ENCODE measurements at places on chromosomes 2 and 18.

DNA sequence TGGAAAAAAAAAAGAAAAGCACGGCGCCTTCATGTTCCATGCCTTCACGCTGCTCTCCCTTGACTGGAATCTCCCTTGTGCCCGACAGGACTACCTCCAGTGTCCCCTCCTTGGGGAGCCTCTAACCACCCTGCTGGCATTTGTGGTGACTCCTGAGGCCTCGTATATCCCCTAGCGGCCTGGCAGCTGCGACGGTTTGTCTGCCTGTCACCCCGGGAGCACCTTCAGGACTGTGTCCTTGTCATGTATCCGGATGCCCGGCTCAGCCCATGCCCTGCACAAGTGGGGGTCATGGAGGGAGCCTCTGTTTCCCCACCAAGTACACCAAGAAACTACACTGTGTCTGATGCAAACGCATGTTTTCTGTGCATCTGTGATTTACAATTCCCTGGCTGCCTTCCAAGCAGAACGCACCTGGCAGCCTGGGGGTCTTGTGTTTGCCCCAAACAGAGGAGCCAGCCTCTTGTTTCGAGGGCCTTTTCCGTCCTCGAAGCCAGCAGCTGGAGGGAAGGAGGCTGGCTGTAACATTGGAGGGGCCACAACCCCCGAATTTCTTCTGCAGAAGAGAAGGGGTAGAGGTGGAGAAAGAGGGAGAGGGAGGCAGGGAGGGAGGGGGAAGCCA, 18.9 kb downstream of the TWIST2 start:
- no peak for DNase-seq

DNA sequence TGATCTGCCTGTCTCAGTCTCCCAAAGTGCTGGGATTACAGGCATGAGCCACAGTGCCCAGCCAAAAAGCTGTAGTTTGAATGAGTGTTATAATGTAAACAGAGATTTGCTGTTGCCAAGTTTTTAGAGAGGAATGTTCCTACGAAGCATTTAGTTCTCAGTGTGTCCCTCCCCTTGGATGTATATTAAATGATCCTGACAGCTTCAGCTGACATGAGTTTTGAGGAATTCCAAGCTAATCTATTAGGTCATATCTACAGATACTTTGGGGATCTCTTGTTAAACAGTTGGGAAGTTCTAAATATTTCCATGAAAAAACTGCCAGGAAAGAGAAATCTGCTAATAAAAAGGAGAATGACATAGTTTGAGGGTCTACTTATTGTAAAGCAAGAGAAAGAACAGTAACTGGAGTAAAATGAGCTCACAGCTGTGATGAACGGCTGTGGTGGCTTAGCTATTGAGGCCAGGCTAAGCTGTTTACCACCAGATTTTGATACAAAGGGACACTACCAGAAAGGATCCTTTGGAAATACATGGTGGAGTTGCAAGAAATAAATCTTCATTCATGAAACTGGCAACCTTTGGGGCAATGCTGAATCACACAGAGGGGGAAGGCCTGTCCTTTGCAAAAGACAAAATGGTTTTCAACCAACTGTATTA, 2.6 kb upstream of the STON1 start:
- DNase-seq: no peak

DNA sequence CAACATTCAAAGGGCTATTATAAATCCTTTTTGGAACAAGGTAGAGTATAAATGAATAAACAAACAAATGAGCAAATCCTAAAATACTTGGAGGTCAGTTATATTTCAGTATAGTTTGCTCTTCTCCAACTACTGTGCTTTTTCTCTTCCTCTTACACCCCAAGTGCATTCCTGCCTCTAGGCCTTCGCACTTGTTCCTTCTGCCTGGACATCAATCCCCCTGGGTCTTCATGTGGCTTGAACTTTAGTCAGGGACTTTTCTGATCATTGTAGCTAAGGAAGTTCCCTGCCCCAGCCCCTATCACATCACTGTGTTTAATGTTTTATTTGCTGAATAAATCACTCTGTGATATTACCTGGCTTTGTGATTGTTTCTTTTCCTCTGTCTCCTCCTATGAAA, 418.2 kb upstream of the HNRNPA3 start:
- DNase-seq: no peak

GRCh38 chr18:51988277-51988676, 351.7 kb upstream of the DCC start:
- DNase-seq: no peak

GRCh38 chr2:227450311-227450841, 21.6 kb upstream of the AGFG1 start:
- DNase-seq: no peak

DNA sequence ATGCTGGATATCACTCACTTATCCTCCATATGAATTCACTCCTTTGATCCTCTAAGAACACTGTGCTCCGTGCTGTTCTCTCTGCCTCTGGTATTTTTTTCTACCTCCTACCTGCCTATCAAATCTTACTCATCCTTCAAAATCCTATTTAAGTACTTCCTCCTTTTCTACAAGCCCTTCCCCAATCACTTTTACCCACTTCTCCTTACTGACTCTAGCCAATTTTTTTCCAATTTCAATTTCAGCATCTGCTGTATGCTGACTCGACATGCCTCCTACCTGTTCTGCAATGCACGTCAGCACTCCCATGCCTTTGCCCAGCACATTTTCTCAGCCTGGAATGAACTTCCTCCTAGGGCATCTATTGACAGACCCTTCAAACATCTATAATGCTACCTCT, 37.3 kb upstream of the LNPK start:
- DNase-seq: no peak

- no peak for DNase-seq
Measured at GRCh38 chr2:11160731-11161455, 5.6 kb downstream of the SLC66A3 start.

GRCh38 chr18:44838971-44839666, 158.4 kb downstream of the SETBP1 start:
- DNase-seq: peak; percentile 62

- no peak for DNase-seq
Measured at GRCh38 chr18:62788876-62789275, 73.5 kb downstream of the PHLPP1 start.

DNA sequence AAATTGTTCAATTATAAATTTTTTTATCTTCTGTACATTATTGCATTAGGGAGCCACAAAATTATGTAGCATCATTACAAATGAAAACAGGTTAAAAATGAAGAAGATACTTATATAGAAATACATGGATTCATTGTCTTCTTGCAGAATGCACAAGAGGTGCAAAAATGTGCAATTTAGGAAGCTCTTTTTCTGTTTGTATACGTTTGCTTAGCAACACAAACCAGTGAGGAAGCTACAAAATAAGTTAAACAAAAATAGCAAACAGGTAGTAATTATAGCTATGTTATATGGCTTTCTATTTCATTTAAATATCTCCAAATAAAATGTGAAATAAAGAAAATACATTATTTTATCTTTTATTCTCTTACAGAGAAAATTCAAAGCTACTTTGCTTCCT, 177.6 kb upstream of the SESTD1 start:
- no peak for DNase-seq

GRCh38 chr2:168729455-168729854, 73.0 kb upstream of the NOSTRIN start:
- no peak for DNase-seq

DNA sequence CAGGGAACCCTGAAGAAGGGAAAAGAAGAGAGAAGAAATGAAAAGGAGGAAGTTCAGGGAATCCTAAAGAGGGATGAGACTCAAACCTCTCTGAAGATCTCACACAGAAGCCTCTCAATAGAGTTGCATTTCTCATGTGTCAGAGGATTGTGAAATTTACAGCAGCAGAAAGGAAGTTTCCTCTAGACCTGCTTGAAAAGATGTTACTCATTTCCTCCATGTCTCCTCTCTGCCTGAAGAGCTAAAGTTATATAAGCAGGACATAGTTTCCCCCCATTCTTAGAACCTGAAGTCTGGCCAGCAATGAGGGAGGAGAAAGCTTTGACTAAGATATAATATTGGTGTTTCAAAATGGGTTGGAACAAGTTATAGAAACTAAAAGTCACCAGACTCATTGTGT, 1155.6 kb downstream of the LRP1B start:
- no peak for DNase-seq

DNA sequence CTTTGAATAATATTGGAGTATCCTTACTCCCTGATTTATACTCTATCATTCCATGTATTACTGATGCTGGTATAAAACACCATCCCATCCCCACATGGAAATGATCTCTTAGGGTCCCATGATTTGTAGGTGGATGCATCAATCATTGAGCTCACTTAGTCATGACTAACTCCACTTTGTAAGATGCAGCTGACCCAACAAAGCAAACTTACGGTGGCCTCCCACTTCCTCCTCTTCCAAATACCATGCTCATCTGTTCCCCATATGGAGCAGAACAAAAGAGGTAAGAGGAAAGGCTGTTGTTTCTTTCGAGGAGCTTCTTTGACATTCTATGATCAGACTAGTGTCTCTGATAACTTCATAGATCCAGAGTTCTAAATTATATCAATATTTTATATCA, 640.2 kb upstream of the SLC39A10 start:
- DNase-seq: no peak

GRCh38 chr18:59555995-59556659, 141.1 kb downstream of the CCBE1 start:
- DNase-seq: no peak

GRCh38 chr2:207265869-207266268, 100.1 kb upstream of the KLF7 start:
- no peak for DNase-seq

DNA sequence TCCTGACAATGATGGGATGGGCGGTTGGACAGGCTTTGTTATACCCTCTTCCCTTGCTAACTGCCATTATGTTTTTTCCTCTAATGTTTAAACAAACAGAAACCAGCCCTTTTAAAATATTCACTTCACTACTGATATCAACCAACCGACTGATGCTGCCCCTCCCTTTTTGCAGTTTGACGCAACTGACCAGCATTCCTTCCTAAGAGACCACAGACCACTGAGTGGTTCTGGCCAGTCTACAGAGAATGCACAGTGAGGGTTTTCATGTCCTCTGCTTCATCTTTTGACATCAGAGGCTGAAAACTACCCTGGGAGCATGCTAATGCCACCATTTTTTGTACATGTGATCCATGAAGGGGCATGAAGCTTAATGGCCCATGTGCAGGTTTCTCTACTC, 85.3 kb downstream of the CYP26B1 start:
- no peak for DNase-seq

- DNase-seq: no peak
Measured at GRCh38 chr2:222169346-222169745, 129.5 kb downstream of the PAX3 start.

DNA sequence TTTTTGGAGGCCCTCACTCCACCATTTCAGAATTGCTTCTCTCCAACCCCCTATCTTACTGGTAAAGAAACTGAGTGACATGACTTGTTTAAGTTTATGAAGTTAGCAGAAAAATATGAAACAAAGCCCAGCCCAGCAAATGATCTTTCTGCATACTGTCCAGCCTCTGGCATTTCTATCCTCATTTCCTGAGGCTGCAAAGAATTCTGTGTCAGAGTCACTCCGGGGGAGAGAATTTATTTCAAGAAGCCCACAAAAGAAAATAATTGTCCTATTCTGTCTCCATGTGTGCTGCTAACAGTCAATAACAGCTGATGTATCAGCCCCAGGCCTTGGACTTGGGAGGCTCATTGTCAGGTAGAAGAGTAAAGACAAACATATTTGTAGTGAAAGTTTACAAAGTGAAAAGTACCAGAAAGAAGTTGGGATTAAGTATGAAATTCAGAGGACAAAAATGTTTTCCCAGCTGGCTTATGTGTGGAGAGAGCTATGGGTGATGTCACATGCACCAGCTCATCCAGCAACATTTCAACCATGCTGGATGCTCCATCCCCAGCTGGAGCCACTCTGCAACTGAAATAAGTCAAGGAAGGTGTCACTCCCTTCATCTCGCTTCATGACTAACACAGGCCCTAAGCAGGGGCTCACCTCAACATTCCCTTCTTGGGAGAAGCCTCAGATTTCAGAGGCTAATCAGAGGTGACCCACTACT, 42.3 kb downstream of the TRABD2A start:
- no peak for DNase-seq

GRCh38 chr2:96531872-96532505, 4.6 kb upstream of the ARID5A start:
- peak; percentile 88 for DNase-seq

DNA sequence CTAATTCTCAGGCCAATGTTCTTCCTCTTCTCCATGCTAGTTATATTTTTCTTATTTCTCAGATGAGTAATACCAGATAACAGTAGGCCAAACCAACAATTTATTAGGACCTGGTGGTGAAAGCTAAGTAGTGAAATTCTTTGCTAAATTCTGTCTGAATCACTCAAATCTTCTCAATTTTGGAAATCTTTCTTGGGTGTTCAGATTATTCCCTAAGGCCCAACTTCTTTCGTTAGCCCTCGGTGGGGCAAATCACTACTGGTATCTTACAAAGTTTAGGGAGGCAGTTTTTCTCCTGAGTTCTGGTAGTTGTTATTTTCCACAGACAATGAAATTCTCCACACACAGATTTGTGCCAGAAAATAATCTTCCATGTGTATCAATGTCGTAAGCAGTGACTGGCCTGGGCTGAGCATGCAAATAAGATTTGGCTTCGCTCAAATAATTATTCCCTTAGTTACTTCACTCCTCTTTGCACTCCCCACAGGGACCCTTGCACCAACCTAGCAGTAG, 443.5 kb upstream of the SLC14A2 start:
- DNase-seq: no peak

DNA sequence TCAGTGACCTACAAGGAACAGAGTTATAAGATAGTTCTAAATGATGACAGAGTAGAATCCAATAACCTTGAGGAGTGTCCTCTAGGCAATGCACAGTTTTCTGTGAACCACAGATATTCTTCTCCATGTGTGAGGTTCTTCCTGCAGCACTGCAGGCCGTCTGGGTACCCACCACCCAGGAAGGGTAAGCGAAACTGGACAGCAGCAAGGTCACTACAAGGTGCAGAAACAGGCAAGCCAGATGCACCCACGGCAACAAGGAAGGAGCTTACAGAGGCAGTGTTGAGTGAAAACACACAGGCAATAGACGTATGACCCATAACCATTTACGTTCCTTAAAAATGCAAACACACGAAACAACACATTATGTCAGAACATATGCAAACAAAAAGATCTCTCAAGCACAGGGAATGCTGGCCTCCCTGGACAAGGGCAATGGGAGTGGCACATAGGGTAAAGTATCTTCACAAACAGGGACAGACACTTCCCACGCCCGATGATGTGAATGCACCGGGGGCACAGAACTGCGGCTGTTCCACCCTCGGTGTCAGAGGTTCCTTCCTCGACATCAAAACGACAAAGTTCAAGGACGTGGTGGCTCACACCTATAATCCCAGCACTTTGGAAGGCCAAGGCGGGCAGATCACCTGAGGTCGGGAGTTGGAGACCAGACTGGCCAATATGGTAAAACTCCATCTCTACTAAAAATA, 84.1 kb downstream of the NDUFA10 start:
- DNase-seq: no peak

- no peak for DNase-seq
Measured at GRCh38 chr2:63056107-63057050, 5.7 kb downstream of the OTX1 start.

- no peak for DNase-seq
Measured at GRCh38 chr2:233351423-233351822, 2.9 kb upstream of the DGKD start.

- DNase-seq: no peak
Measured at GRCh38 chr2:76009484-76009883, 298.8 kb upstream of the GCFC2 start.

GRCh38 chr2:37665604-37666362, 5.7 kb downstream of the CDC42EP3 start:
- DNase-seq: no peak

All from CD4-positive, alpha-beta T cell treated with Interleukin-6 at 100 ng/mL for 8 hours (primary cell).